ENCODE measurements at places on chromosomes 4 and X.

DNA sequence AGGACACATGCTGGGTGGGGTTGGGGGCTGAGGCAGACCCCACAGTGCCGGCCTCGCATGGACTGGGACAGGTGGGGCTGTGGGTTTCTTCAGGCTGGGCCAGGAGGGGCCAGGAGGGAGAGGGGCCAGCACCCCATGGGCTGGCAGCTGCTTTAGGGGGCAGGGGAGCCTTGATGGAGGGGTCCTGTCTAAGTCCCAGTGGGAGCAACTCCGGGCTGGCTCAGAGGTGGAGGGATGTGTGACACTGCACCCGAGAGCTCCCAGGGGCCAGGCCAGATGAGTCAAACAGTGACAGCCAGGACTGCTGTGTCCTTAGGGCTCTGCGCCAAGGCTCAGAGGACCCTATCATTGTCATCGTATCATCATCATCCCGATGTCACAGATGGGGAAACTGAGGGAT is 4.4 kb upstream of the ABLIM2 start:
- DNase-seq: no peak

GRCh38 chr4:151227731-151228130 is 49.2 kb upstream of the PRSS48 start:
- no peak for DNase-seq

DNA sequence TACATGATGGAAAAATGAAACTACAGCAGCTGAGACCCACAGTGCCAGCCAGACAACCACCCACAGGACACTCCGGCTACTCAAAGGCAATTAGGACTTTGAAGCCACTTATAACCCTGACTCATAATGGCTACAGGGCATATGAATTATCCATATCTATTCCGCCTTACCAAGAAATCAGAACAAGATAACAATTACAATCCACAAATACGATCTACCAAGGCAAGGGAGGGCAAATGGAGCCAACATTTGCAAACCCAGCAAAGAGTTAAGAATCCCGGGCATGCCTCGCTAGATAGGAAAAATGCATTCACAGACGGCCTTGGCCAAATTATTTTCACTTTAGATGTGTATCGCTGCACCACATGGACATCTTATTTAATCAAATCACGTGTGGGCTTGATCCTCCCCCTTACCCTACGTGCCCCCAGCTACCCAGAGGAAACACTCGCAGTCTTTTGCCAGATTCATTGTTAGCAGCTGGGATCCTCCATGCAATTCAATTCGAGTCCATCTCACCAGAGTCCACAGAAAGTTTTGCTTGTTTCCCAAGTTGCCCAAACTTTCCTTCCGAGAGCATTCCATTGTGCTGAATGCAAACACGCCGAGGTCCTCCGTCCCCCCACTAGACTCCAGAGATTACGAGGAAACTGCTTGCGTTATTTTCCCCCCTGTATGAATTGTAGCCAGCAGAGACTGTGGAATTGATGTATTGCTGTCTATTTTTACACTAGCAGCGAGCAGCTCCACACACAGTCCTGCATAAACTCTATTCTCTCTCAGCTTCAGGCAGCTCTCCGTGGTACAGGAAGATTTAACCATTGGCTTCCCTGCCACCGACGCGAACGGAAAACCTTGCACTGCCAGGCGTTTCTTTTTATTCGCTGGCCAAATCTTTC is 1.2 kb downstream of the PPARGC1A start:
- no peak for DNase-seq

DNA sequence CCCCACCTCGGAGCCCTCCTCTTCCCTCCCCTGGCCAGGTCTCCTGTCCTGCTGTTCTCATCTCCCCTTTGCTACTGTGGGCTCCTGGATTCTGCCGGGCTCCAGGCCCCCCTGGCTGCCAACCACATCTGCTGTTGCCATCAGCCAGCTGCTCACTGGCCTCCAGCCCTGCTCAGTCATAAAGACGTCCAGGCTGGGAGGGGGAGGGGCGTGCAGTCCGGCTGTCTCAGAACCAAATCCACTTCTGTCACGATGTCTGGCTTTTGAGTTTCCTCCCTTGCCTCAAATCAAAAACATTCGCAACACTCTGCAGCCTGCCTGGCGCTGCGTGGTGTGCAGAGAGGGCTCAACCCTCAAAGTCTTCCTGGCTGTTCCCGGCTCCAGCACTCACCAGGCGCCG is 7.1 kb downstream of the RASL11B start:
- no peak for DNase-seq

- DNase-seq: no peak
Observed at GRCh38 chr4:105831189-105831588, 64.1 kb upstream of the NPNT start.

All from CD4-positive, alpha-beta T cell treated with Interleukin-10 for 1 hour (primary cell).